Esophagus muscularis mucosa (tissue), 4 donors: ENCODE measurements at places on chromosomes 2 and 18. TPM values are rescaled to one million over a fixed set of nuclear protein-coding genes. Genes with fewer than 3 reads are reported as not detected.

- no peak for DNase-seq
Measured at GRCh38 chr18:76474824-76475223, 20.2 kb downstream of the ZNF516 start.

- no peak for DNase-seq
Measured at GRCh38 chr2:74372674-74373073, 7.4 kb downstream of the DCTN1 start.

DNA sequence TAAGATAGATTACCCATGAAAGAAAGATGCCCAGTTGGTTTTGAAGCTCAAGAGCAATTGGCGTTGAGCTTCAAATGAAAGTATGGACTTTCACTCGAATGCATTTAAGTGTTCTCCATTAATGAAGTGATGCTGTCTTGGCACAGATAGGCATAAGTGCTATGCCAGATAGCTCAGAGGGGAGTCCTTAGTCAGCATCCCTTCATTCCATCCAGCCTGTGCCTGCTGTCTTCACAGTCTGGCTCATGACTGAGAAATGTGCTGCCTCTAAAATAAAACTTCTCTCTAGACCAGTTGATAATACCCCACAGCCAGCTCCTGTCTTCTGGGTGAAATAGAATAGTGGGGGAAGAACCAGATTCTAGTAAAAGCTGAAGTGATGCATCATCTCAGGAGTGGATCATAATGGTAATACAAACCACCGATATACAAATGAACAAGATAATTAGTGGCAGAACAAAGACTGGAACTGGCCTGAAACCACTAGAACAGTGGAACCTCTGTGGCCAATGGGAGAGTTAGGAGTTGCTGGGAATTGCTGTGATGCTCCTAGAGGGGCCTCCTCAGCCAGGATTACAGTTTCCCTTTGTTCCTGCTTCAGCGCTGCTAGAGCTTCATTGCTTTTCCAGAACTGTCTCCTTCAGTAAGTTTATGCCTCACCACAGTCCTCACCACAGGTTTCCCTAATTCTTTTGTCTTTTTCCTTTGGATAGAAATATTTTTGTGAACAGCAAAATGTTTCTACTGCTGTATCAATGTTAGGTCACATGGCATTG, 359.3 kb downstream of the KIAA1328 start:
- DNase-seq: no peak

DNA sequence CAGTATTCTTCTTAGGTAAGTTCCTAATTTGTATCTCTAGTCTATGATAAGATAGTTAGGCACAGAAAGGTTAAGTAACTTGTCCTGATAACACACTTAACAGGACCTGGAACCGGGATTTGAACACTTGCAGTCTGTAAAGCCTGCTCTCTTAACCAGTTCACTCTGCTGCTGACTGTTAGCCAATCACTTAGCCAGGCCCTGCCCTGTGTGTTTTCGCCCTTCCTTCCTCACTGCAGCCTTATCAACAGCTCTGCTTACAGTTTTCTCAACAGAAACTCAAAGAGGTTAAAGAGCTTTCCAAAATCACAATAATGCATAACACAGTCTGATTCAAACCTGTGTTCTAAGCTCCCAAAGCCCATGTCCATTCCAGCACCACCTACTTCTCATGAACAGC, 151.7 kb downstream of the TRABD2A start:
- peak; percentile 34 for DNase-seq

- no peak for DNase-seq
Measured at GRCh38 chr2:76174505-76174904, 463.8 kb upstream of the GCFC2 start.

- no peak for DNase-seq
Measured at GRCh38 chr18:34077599-34077998, 147.1 kb downstream of the NOL4 start.

DNA sequence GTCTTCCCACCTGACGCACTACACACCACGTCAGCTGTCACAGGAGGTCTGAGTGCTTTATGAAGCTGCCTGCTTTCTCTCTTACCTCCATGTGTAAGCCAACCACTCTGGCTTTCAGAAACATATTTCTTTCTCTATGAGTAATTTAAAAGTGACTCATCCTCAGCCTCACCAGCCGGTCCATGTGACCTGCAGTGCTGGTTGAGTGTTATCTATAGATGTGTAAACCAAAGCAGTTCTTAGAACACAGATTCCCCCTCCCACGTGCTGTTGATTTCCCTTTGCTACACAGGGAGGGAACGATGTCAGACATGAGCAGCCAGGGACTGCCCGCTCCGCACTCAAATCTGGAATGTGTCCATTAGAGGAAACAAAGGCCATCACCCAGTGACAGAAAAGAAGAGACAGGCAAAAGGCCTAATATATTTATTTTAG, 157.8 kb downstream of the BCL2 start:
- peak; percentile 93 for DNase-seq

DNA sequence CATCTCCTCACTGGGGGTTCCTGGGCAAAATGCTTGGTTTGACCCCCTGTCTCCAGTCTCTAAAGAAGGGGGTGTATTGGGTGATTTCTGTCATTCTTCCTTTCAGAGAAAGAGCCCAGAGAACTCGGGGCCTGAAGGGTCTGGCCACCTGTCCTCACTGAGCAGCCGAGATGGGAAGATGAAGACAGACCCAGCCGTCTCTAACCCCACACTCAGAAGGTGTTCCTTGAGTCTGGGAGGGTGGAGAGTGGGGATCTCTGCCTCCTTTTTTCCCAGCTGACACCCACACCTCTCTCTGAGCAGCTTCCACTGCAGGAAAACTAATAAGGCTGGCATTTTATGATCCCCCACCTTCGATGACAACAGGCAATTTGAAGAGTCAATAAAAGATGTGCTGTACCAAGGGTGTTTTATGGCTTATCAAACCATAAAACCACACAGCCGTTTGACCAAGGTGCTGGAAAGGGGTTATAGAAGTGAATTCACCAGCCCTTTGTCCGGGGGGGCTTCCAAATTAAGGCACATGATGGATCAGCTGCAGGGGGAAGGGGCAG, 213.8 kb downstream of the SMAD2 start:
- no peak for DNase-seq

GRCh38 chr2:54432251-54433015, 23.7 kb upstream of the SPTBN1 start:
- DNase-seq: no peak

GRCh38 chr2:203143391-203143790, 95.4 kb upstream of the CYP20A1 start:
- no peak for DNase-seq

DNA sequence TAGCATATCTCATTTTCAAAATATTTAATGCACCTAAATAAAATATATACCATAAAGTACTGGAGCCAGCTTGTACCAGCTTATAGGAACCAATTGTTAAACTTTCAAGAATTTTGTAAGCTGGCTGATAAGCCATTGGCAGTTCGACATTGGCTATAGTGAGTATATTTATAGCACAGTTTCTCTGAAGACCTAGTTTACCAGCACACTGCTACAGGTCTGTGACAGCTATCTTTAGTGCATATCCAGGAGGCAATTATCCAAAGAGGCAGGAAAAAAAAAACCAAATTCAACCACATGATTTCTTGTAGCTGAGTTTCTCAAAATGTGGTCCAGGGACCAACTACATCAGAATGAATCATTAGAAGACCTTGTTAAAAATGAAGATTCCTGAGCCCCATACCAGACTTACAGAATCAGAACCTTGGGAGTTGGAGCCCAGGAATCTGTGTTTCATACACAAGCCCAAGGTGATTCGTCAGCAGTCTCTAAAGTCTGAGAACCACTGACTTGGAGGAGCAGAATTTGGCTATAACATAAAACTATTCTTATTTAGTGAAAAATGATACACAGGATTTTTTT, 279.0 kb upstream of the NRP2 start:
- no peak for DNase-seq

DNA sequence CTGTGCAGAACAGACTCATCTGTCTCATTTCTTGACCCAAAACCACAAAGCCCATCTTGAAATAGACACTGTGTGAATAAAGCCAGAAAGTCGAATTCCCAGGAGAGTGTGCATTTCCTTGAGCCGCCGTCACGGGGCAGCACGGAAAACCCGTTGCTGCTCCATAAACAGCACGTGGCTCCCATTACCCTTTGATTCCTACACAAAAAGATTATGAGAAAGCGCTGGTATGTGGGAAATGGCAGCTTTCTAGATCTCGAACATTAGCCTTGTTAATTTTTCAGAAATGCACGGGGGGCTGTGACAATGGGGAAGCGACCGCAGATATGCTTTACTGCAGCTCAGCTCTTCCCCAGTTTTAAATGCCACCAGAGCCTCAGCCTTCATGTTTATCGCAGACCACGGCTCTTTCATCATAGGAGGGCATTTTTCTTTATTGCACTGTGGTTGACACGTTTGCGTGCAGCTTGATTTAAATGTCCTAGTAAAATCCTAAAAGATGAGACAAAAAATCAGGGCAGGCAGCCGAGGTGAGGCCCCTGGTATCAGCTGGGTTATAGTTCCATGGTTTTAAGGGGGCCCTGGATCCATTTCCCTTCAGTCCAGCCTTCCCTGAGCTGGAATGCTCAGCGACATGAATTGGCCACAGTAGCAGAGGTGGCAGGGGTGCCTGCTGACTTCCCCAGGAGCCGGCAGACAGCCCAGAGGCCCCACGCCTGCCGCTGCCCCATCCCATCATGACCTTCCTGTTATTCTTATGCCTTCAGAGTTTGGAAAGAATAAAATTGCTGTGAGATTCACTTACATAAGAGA, 249.3 kb downstream of the NDUFA10 start:
- DNase-seq: no peak

DNA sequence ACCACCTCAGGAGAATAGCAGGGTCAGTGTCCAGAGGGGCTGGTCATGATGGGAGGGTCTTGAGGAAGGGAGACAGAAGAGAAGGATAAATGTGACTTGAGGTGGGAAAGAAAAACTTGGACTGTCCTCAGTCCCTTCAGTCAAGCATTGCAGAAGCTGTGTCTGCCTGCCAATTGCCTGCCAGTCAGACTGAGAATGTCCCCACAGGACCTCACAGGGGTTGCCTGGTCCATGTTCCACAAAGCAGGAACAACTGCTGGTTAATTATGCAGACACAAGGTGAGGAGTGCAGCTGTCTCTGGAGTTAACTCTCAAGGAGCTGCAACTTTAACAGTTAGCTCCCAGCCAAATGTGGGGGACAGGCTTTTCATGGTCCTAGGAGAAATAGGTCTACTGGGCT, 75.7 kb downstream of the TRIM43 start:
- DNase-seq: no peak

- no peak for DNase-seq
Measured at GRCh38 chr2:100278986-100279385, 43.3 kb downstream of the LONRF2 start.

GRCh38 chr2:70816726-70817125, 3.7 kb downstream of the CLEC4F start:
- no peak for DNase-seq

DNA sequence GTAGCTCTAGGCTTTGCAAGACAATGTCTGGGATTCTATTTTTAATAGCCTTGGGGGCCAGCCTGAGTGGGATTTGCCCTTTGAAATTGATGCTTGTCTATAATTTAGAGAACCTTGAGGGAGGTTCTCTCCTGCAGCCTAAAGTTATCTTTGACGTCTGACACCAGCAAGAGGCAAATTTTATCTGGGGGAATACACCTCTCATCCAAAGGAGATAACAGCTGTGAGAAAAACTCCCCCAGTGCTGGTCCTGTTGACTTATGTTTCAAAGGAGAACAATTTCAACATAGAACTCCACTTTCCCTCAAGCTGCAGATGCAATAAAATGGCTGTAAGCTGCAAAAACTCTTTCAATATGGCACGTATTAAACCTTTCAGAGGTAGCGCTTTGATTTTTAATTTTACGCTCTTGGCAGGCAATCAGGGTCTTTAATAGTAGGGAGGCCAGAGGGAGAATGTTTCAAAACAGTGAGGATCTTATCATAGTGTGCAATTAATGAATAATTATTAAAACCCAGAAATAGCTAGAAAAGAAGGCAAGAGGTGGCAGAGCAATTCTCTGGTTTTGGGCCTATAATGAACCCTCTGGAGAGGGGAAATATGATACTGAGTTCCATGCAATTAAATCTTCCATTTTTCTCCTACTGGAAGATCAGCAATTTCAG, 62.4 kb downstream of the LYPD1 start:
- DNase-seq: no peak

GRCh38 chr2:172128484-172128883, 25.8 kb upstream of the DLX2 start:
- DNase-seq: no peak

- no peak for DNase-seq
Measured at GRCh38 chr2:33108483-33109443, 162.0 kb downstream of the LTBP1 start.

GRCh38 chr2:182058056-182058455, 72.4 kb downstream of the PPP1R1C start:
- no peak for DNase-seq

GRCh38 chr2:118475622-118476205, 371.7 kb downstream of the EN1 start:
- no peak for DNase-seq

GRCh38 chr2:64422466-64422865, 31.5 kb upstream of the LGALSL start:
- no peak for DNase-seq

- DNase-seq: no peak
Measured at GRCh38 chr2:147558620-147559019, 286.2 kb upstream of the ACVR2A start.

GRCh38 chr2:10119027-10119325, 3.6 kb upstream of the RRM2 start:
- DNase-seq: no peak

GRCh38 chr18:56831988-56832387, 180.8 kb downstream of the WDR7 start:
- no peak for DNase-seq

- DNase-seq: no peak
Measured at GRCh38 chr2:14790041-14790640, 157.6 kb downstream of the LRATD1 start.

Gene ADAM23
- 2.7 TPM for total RNA-seq

Gene LYG1
- total RNA-seq: 0.57 TPM

Gene TMEM37
- total RNA-seq: 2.8 TPM

Gene M1AP
- total RNA-seq: 0.42 TPM

Gene EPHA4
- total RNA-seq: 15.4 TPM

Gene ORMDL1
- 25.4 TPM for total RNA-seq

Gene CENPO
- 1.2 TPM for total RNA-seq

Gene KCNK3
- total RNA-seq: 7.3 TPM

Gene EPAS1
- total RNA-seq: 195 TPM

Gene HK2
- total RNA-seq: 0.97 TPM
